ENCODE measurements at places on chromosomes 3 and 15.

GRCh38 chr3:130760922-130761321, 14.3 kb upstream of the PIK3R4 start:
- DNase-seq, result no peak

DNA sequence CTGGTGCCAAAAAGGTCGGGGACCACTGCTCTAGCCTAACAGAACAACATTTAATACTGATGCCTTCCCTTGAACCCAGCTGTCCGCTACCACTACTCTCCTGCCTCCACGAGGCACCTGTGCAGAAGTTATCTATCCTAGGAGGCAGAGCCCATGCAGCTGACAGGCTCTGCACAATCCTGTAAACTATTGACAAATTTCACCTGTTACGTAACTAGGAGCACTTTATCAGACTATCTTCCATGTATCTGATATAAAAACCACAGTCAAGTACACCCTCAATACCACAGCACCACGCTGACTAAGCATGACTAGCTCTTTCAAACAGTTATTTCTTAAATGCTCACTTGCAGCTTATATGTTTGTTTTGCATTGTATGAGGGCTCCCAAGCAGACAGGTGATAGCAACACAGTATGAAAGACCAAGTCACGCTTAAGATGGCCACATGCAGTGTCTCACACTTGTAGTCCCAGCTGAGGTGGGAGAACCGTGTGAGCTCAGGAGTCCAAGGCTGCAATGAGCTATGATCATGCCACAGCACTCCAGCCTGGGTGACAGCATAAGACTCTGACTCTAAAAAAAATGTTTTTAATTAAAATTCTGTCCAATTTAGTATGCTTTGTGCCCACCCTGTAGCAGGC, 4.5 kb upstream of the IL17RC start:
- DNase-seq, result no peak

GRCh38 chr3:39809181-39809994, at the start of gene MYRIP:
Gene MYRIP, plus strand, starts transcription at chr3:39809609. Its CDS starts 91,208 bp downstream, at chr3:39900817.
- no peak for DNase-seq

- no peak for DNase-seq
These were observed 10.8 kb upstream of the MFSD1 start for GRCh38 chr3:158790901-158791589.

DNA sequence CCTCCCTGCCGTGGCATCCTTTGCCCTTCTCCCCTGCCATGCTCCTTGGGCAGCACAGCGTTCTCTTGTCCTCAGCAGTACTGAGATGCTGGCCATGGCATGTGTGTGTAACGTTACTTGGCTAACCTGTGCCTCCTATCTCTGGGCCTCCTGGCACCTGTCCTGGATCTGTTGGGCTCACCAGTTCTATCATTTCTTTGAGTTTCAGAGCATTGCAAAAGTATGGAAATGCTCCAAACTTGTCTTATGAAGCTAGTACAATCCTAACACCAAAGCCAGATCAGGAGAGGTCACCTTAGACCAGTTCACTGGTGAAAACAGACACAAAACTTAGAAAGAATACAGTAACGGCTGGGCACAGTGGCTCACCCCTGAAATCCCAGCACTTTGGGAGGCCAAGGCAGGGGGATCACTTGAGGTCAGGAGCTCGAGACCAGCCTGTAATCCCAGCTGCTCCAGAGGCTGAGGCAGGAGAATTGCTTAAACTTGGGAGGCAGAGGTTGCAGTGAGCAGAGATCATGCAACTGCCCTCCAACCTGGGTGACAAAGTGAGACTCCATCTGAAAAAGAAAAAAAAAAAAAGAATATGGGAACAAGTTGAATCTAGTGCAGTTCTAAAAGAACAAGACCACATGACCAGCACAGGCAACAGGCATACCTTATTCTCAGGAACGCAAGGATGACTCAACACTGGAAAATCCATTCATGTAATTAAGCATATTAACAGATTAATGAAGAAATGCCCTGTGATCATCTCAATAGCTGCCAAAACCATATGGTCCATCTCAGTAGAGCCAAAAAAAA, 62.4 kb upstream of the TRPM1 start:
- no peak for DNase-seq

DNA sequence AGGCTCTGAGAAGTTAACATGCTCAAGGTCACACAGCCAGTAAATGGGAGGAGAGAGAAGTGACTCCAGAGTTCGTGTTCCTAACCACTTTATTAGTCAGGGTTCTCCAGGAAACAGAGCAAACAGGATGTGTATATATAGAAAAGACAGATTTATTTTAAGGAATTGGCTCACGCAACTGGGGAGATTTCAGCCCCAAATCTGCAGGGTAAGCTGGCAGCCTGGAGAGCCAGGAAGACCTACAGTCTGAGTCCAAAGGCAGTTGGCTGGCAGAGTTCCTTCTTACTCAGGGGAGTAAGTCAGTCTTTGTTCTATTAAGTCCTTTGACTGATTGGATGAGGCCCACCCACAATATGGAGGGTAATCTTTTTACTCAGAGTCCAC, 118.2 kb upstream of the PROK2 start:
- DNase-seq, result no peak

DNA sequence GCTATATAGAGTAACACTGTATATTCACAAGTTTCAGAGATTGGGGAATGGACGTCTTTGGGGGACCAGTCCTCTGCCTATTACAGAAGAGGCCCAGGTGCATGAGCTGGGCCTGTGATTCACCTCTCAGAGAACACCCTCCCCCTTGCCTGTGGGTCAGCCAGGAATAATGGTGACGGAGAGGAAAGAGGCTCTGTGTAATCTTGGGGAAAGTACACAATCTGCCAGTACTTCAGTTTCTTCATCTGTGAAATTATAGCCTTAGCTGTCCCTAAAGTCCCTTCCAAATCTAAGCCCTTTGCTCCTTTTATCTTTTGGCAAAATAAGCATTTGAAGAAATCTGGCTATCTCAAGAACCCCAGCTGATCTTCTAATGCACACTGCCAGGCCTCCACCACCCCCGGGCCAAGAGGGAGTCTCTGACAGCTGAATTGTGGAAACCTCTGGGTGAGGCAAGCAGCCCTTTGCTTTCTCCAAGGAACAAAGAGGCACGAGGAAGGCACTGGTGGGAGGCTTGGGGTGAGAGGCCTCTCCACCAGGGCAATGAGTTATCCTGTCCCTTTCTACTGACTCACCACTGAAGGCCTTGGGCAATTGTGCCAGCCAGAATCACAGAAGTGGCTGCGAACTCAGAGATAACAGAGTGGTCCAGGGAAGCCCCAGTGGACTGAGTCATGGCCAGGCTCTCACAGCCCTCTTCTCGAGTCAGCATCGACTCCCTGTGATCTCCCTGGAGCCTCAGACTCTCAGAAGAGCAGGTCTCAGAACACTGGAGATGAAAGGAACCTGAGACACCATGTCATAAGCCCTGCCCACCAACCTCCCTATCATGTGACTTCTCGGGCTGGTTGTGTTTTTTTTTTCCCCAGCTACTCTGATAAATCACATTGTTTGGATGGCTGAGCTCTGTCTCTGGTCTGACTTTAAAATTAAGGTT, 31.8 kb downstream of the CCNL1 start:
- peak; percentile 36 for DNase-seq

- DNase-seq, result no peak
These were observed 308.4 kb downstream of the PDCD6IP start for GRCh38 chr3:34106879-34107278.

DNA sequence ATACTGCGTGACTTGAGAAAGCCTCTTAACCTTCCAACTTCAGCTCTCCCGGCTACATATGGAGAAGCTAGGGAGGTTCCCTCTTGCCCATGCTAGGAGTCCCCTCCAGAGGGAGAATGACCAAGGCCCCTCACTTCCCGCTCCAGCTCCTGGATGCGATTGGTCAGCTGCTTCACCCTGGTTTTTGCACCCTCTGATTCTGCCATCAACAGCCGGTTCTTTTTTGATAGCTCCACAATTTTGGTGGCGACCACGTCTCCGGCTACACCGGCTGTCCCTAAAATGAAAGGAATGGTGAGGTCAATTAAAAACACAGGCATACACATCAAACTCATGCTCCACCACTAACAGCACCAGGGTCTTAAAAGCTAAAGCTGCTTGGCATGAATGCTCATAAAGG, 20.6 kb downstream of the CCDC13 start:
- no peak for DNase-seq

DNA sequence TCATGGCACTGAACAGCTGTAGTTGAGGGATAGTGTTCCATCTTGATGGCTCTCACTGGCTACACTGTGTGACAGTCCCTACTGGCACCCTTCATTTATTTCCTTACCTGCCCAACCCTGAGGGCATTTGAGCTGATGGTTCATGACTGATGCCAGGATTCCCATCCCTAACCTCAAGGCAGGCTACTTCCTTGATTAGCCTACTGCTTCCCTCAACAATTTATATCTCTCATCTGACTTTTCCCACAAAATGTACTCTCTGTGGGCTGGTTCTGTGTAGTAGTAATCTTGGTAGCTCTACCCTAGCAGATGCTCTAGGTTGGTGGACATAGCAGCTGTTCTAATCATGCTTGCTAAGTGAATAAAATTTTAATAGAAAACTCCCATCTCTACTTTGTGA, 106.0 kb downstream of the THRB start:
- no peak for DNase-seq

- DNase-seq, result no peak
These were observed 64.5 kb downstream of the FEM1B start for GRCh38 chr15:68341760-68342725.

DNA sequence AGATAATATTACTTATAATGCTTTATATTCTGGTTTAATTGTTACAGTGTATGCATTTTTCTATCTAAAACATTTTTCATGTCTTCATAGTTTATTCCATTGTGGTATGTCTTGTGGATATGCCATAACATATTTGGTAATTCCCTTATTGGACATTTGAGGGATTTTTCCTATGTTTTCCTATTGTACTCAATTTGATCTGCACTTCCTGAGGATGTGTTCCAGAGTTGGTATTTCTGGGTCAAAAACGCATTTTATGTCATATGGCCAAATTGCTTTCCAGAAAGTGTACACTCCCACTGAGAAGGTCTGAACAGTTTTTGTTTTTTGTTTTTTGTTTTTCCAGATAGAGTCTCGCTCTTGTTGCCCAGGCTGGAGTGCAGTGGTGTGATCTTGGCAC, 6.8 kb downstream of the ARL8B start:
- no peak for DNase-seq

- DNase-seq, result no peak
These were observed 222.4 kb upstream of the CD96 start for GRCh38 chr3:111319598-111319997.

GRCh38 chr3:189625071-189625470, 6.1 kb upstream of the TP63 start:
- no peak for DNase-seq

DNA sequence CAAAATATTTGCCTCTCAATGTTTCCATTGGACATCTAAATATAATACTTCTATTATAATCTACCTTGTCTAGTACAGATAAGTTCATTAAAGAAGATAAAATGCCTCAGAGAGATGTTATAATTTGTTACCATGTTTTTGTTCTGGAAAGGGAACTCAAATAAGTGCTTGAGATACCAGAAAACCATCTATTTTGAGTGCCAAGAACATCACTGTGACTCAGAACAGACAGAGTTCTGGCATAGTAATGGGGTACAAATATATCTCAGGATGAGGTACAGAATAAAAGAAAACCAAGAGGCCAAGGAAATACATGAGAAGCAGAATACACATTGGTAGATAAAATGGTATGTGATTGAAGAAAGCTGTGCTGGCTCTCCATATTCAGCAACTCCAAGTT, 58.9 kb downstream of the IMPG2 start:
- DNase-seq, result no peak

DNA sequence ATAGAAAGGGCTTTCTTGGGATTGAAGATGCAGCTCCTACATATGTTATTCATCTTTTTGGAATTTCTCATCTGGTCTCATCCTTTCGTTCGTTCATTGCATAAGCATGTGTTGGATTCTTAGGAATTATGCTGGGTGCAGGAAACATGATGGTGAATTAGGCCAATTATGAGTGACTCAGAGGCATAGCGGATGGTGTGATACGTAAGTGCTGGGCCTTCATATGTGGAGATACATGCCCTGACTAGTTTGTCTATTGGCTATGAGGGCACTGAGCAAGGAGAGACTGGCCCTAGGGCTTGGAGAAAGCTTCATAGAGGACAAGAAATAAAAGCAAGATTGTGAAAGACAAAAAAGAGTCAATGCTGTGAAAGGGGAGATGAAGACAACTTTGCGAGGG, 235.1 kb downstream of the MYRIP start:
- DNase-seq, result no peak

DNA sequence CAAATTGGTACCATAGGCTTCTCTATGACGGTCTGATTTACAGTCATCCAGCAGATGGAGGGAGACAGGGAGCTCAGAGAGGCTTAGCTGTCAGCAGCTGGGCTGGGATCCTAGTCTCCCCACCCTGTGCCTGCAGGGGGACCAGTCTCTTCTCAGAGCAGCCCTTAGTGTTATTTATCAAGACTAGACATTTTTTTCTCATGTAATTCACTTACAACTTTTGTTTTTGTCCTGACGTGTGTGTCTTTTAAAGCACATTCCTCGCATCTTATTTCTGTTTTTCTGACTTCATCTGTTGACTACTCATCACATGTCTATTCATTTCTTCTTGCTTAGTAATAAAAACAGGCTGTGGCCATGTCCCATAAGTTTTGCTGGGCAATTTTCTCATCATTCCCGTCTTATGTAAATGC, 116.1 kb downstream of the KLF13 start:
- DNase-seq, result no peak

- DNase-seq, result no peak
These were observed 23.5 kb upstream of the LRRFIP2 start for GRCh38 chr3:37197810-37198371.

GRCh38 chr3:1251282-1252060, 158.6 kb downstream of the CNTN6 start:
- no peak for DNase-seq

GRCh38 chr3:129558081-129558771, 15.3 kb downstream of the H1-8 start:
- no peak for DNase-seq

DNA sequence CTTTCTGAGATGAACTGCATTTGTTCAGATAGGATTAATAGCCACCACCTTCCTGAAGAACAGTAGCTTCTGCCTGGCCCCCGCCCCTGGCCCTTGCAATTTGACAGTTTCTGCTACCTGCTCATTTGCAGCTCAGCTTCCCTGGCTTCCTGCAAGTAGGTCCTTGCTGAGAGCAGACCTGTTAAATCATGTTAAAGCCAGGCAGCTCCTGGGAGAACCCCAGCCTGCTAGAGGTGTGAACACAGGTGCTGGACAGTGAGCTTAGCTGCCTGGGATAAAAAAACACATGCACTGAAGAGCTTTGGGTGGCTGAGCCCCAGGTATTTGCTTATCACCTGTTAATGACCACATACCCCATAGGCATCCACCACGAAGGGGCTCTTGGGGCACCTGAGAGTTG, 143.4 kb downstream of the PTPRG start:
- no peak for DNase-seq
